ENCODE measurements at places on chromosomes 1 and 21. TPM values are rescaled to one million over a fixed set of nuclear protein-coding genes. Genes with fewer than 3 reads are reported as not detected.

SPATA17 gene
- 0.78 TPM for total RNA-seq

TP73 gene
- 0.30 TPM for total RNA-seq

NBPF10 gene
- 0.92 TPM for total RNA-seq

PRKAA2 gene
- 143 TPM for total RNA-seq

CDA gene
- 4.0 TPM for total RNA-seq

APOBEC4 gene
- total RNA-seq: not detected

KCND3 gene
- 14.2 TPM for total RNA-seq

LCE2A gene
- total RNA-seq: not detected

RIMKLA gene
- total RNA-seq: 7.6 TPM

TEX38 gene
- 0.24 TPM for total RNA-seq

SPSB1 gene
- 12.9 TPM for total RNA-seq

All from cardiac septum (tissue), 1 donor.